LoVo (cell line): ENCODE measurements at places on chromosomes 1 and 21.

DNA sequence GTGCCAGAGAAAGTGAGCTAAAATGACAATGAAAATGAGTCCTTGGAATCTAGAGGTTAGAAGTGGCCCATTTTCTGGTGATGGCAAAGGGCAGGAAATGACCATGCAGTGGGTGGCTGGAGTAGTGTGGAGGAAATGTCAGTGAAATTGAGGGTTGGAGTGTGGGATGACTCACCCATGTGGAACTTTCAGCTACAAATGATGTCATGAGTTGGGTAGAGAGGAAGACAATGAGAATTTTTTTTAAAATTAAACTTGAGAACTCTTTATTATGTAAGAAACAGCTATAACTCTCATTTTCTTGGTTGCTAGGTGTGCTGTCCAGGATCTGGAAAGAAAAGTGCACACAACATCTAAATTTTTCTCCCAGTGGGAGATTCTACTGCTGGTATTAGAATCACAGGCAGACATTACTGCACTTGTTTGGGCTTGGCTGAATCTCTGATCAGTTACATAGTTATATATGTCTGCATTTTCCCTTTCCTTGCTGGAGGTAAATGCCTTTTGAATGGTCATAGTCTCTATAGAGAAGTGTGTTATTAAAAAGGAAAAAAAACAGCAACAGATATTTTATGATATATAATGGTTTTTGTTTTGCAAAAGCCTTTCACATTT, 56.8 kb upstream of the GNG12 start:
- DNase-seq = peak; percentile 49

- DNase-seq = no peak
These were observed 469.0 kb upstream of the VAMP3 start for GRCh38 chr1:7302126-7302525.

GRCh38 chr21:34561806-34562205, 49.8 kb upstream of the KCNE1 start:
- no peak for DNase-seq

DNA sequence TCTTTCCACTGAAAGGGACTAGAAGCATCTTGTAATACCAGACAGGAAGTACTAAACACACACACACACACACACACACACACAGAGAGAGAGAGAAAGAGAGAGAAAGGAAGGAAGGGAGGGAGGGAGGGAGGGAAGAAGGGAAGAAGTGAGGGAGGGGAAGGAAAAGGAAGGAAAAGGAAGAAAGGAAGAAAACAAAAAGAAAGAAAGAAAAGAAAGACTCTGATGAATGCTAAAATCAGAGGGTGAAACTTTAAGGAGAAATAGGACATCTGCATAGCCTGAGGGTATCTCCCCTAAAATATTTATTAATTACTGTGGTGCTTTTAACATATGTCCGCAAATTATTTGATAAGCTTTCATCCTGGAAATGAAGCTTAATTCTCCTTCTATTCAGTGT, 10.6 kb downstream of the TRIT1 start:
- DNase-seq = no peak

- DNase-seq = no peak
These were observed 11.3 kb downstream of the MRAP start for GRCh38 chr21:32309906-32310460.

GRCh38 chr1:169585181-169585580, 1.1 kb downstream of the F5 start:
- DNase-seq = no peak

GRCh38 chr1:6612641-6613360, 730 bp upstream of the PHF13 start:
- DNase-seq = no peak

- no peak for DNase-seq
These were observed 56.4 kb downstream of the ADAMTS1 start for GRCh38 chr21:26788790-26789189.

GRCh38 chr21:35850029-35850428, 210.3 kb downstream of the SETD4 start:
- no peak for DNase-seq

DNA sequence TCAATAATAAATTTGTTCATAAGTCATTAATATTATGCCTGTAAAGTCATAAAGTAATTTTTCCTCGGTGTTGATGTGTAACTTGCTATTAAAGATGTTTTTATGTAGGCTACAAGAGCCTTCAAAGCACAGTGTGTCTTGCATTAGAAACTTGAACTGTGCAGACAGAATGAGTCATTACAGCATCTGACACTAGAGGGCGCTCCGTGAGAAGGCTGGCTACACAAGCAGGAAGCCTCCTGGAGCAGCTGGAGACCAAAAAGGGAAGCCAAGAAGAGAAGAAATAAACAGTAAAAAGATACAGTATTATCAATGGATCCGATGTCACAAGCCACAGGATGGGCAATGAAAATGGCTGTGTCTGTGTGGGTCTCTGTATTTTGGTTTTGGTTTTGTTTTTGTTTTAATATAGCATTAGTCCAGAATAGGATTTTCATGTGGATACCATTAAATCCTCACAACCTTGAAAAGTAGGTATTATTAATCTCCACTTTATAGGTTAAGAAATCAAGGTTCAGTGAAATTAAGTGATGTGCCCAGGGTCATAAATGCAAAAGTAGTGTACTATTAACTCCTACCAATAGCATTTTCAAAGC, 16.1 kb upstream of the LRRC8D start:
- DNase-seq = peak; percentile 76

DNA sequence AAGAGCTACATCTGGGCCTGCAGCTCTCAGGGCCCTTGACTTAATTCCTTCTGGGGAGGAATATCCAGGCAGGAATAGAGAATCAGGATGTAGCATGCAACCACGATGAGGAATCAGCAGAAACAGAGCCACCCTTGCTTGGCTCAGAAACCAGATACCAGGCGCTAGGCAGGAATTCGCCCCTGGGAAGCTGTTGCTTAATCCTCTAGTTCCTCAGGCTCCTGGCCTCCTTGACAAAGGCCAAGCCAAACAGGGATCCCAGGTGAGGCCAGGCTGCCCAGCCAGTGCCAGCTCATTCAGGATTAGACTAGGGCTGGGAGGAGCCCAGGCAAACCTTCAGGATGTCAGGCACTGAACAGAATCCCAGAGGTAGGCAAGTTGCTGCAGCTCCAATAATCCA, 48.2 kb upstream of the IRF2BP2 start:
- peak; percentile 52 for DNase-seq

GRCh38 chr1:20846461-20847374, 59.6 kb upstream of the HP1BP3 start:
- no peak for DNase-seq

GRCh38 chr1:64715186-64715585, 29.7 kb upstream of the RAVER2 start:
- DNase-seq = no peak

DNA sequence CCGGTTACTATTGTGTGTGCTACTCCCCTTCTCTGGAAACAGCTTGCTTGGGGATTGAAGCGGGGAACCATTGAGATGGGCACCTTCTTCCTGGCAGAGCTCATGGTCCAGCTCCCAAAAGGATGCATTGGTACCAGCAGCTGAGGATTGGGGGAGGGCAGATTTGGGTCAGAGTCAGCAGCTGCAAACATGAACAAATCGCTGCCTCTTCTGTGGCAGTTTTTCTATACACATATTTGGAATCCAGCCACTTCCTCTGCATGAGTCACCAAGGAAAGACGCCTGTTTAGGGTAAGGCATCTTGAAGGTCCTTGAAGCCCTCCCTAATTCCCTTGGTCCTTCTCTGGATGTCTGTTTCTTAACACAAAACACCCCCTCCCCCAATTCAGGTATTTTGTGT, 104.7 kb downstream of the DAB1 start:
- no peak for DNase-seq

GRCh38 chr1:94769551-94769950, 50.6 kb upstream of the SLC44A3 start:
- peak; percentile 18 for DNase-seq
